ENCODE measurements at places on chromosomes 6 and 20. TPM values are rescaled to one million over a fixed set of nuclear protein-coding genes. Genes with fewer than 3 reads are reported as not detected.

The ANKRD6 gene
- 36.4 TPM for total RNA-seq

The C2 gene
- 1.2 TPM for total RNA-seq

The ME1 gene
- total RNA-seq: 78.8 TPM

The PPP1R16B gene
- 0.17 TPM for total RNA-seq

The SLC35D3 gene
- total RNA-seq: not detected

The RHAG gene
- total RNA-seq: not detected

The GNRH2 gene
- 1.5 TPM for total RNA-seq

The PAX1 gene
- total RNA-seq: 0.09 TPM

The TCF21 gene
- not detected for total RNA-seq

The PXMP4 gene
- 9.7 TPM for total RNA-seq

The PI3 gene
- not detected for total RNA-seq

The TPD52L1 gene
- 2.0 TPM for total RNA-seq

The NRSN2 gene
- 55.4 TPM for total RNA-seq

The TTI1 gene
- 40.3 TPM for total RNA-seq

The PPIL4 gene
- 43.0 TPM for total RNA-seq

The CDC25B gene
- total RNA-seq: 119 TPM
